ENCODE measurements at places on chromosomes 12 and 14.

GRCh38 chr12:42660968-42661937, 71.7 kb upstream of the PRICKLE1 start:
- no peak for DNase-seq

GRCh38 chr14:104931771-104932675, 7.3 kb downstream of the PLD4 start:
- DNase-seq, result no peak

DNA sequence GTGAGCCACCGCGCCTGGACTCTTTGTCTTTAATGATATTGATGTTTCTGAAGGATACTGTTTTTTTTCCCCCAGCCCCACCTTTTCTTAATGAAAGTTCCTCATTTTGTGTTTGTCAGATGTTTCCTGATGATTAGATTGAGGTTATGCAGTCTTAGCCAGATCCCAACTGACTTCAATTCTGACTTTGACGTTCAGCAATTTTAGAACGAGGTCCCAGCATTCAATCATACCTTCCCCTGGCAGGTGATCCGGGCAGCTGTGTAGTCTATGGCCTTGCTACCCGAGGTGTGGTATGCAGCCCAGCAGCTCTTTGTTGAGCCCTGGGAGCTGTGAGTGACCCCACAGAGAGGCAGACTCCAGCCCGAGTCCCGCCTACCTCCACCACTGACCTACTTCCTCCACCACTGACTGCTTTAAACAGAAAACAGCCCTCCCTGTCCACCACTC, 82.7 kb downstream of the LGMN start:
- no peak for DNase-seq

- DNase-seq, result no peak
Measured at GRCh38 chr14:23539248-23540140, 12.1 kb downstream of the ZFHX2 start.

GRCh38 chr12:132218527-132218875, 74.2 kb downstream of the NOC4L start:
- no peak for DNase-seq

- DNase-seq, result no peak
Measured at GRCh38 chr12:79402606-79403005, 288.2 kb downstream of the PAWR start.

GRCh38 chr12:96007729-96008128, 11.6 kb upstream of the HAL start:
- no peak for DNase-seq

DNA sequence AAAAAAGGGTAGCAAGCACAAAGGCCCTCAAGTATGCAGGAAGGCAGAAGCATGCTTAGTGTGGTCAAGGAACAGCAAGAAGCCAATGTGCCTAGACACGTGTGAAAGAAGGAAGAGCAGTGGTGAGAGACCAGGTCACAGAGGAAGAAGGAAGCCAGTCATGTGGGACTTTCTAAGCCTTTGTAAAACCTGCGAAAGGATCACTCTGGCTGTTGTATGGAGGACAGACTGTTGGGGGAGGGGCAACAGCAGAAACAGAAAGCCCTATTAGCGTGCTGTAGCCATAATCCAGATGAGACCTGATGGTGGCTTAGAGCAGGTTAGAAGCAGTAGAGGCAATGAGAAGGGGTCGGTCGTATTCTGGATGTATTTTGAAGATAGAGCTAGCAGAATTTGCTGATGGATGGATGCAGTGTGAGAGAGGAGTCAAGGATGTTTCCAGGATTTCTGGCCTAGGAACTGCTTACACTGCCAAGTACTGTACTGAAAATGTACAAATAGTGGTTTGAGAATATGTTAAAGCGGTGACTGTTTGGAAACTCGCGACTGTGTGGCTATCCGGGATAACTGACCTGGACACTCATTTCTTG, 5.7 kb upstream of the MLF2 start:
- DNase-seq, result no peak

DNA sequence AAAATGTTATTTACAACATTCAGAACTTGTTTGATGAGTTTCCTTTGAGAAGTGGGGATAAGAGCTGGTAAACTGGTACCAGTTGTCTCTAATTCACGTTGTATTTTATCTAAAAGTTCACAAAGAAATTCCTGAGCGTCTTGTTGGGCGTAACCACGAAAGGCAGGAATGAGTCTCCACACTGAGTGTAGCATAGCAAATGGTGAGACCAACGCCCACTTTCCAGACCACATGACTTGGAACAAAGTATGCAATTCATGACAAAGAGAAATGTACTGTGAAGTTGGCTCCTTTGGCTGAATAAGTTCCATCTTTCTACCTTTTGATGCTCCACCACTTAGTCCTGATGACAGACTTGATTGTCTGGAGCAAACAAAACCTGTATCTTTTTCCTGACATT, 18.4 kb downstream of the USP44 start:
- no peak for DNase-seq

- DNase-seq, result no peak
Measured at GRCh38 chr14:101395779-101396178, 165.5 kb upstream of the DIO3 start.

- no peak for DNase-seq
Measured at GRCh38 chr12:112714166-112714710, 77.3 kb upstream of the RPH3A start.

DNA sequence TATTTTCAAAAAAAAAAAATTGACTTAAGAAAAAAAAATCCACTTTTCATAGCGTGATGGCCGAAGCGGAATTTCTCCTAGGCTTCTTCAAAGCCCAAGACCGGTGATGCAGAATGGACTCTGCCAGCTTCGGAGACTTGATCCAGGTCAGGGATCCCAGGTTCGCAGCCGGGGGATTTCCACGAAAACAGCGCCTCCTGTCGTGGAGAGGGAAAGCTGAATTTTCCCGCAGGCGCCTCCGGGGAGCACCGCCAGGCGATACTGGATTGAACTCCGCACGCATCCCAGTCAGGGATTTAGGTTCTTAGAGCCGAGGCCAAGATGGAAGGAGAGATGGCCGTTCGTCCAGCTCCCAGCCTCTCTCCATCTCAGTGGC, 2.1 kb downstream of the TTC6 start:
- no peak for DNase-seq

GRCh38 chr12:121159467-121160307, 27.0 kb downstream of the P2RX7 start:
- no peak for DNase-seq

GRCh38 chr14:57981817-57982560, 116.1 kb upstream of the SLC35F4 start:
- DNase-seq, result no peak

GRCh38 chr12:30796891-30797371, 42.2 kb upstream of the CAPRIN2 start:
- DNase-seq, result no peak

DNA sequence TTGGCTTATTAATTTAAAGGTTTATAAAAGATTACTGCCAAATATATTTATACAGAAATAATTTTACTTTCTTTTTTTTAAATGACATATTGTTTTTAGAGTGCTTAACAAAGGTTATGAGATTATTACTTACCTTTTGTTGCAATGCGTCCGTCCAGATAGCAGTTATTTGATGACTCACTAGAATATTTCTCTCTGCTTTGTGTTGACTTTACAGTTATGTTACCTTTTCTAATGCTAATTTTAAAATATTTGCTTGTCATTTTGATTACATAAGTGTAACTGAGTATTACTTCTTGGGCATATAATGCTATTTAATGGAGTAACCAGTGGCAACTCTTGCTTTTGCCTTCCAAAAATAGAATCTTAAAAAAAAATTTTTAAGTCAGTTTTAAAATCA, 6.3 kb upstream of the PZP start:
- no peak for DNase-seq

DNA sequence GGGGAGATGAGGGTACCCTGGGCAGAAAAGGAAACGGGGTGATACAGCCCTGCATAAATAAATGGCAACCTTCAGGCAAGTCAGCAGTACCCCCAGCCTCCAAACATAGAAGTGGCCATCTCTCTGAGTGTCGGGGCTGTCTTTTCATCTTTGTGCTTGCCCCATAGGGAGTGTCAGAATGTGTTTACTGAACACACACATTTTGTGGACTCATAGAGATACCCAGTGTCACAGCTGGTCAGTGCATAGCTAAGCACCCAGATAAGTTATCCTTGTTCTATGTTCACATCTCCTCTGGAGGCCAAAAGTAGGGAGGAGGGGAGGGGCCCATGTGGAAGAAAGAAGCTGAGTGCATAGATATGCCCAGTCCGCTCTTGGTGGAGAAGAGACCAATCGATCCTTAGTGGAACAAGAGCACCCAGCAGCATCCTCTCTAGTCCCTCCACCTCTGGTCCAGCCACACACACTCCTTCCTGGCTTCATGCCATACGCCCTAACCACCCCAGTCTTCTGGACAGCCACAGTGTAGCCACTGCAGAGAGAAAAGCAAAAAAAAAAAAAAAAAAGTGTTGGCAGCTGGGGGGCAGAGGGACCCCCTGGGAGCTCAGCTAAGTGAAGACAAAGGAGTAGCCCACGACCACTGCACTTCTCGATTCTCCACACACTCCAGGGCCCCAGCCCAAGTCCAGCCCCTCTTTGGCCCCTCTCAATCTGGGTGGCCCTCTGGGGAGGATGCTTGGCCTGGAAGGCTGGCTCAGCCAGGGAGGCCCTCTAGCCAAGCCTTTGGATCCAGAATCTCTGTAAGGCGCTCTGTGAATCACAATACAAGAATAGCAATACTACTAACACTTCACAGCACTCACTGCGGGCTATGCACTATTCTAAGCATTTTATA, 2.6 kb downstream of the ITGA7 start:
- no peak for DNase-seq

- no peak for DNase-seq
Measured at GRCh38 chr12:105466901-105467598, 136.6 kb downstream of the C12orf75 start.

DNA sequence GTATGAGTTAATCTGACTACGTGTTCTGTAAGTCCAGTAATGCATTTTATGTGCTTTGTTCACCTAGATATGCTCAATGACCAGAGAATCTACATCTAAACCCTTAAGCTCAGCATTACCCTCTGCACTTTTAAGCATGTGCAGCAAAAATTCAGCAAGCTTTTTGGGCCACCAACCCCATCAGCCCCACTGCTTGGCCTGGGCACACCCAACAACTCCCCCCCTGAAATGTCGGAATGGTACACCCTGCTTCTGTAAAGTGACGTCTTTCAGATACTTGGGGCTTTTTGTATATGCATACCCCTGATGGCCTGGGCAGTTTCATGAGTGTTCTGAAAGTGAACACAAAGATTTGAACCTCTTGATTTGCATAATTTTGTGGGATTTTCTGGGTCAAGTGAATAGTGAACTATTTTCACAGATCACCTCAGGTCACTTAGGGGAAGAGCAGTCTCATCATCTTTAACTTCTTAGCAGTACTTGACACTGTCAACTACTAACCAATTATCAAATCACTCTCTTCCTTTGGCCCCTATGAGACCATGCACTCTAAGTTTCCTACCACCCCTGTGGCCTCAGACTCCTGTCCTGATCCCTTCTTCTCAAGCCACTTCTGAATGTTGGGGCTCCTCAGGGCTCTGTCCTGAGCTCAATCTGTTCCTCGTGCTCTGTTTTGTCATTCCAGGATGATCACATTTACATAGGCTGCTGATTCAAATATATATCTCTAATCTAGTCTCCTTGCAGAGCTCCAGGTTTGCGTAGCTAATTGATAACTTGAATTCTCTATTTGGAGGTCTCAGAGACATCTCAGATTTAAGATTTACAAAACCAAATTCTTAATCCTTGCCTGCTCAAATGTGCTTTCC, 36.3 kb upstream of the PPM1A start:
- DNase-seq, result no peak

Measured in stimulated activated naive CD4-positive, alpha-beta T cell treated with Interleukin-2 at 50 U/mL for 16 hours (primary cell).